Prostate gland (tissue), 2 donors: ENCODE measurements at places on chromosomes 5 and 9.

GRCh38 chr5:93305984-93306383, 275.0 kb downstream of the NR2F1-AS1 start:
- no peak for DNase-seq

DNA sequence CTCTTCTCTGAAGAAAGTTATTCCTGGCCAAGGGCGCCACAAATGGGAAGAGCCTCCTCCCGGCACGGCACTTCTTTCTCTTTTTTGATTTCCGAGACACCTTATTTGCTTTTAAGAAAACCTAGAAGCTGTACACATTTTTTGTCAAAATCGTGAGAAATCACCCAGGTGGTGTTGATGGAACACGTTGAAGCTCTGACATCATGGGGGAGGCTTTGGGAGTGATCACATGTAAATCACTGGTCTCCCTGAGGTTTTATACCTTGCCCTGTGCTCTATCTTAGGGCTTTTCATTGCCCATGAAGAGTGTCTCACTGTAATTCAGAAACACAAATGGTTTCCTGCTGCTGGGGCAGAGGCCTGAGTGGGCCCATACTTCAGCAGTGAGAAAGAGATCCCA, 27.4 kb downstream of the SLC36A1 start:
- DNase-seq, result no peak

GRCh38 chr9:109229682-109230081, 62.6 kb upstream of the FRRS1L start:
- no peak for DNase-seq

DNA sequence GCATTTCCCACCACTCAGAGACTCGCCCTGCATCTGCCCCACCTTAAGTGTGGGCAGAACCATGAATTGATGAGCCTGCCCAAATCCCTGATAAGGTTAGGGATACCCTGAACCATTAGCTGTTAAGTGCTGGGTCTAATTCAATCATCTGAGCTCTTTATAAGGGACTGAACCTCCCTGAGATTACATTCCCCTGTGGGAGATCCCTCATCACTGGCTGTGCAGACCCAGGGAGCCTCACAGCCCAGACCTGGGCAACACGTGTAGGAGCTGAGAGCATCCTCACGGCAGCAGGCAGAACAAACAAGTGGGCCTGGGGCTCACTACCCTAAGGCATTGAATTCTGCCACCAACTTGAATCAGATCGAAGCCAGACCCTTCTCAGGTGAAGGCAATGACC, 585 bp upstream of the TAF11L2 start:
- DNase-seq, result no peak

DNA sequence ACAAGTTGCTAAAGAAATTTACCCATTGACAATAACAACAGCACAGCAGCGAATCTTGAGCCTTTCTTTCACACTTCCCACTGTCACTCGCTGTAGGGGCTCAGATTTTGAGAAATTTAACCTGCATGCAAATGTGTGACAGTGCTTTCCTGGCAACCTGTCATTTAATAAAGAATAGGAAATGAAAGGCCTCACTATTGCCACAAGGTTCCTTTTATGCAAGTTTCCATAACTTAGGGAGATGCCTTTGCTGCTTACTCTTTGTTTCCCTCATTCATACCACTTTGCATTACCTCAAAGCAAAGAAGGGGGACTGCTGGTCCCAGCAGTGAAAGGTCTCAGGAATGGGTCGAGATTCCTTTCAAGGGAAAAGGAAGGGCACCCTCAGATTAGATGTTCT, 49.5 kb downstream of the PTCD2 start:
- no peak for DNase-seq

DNA sequence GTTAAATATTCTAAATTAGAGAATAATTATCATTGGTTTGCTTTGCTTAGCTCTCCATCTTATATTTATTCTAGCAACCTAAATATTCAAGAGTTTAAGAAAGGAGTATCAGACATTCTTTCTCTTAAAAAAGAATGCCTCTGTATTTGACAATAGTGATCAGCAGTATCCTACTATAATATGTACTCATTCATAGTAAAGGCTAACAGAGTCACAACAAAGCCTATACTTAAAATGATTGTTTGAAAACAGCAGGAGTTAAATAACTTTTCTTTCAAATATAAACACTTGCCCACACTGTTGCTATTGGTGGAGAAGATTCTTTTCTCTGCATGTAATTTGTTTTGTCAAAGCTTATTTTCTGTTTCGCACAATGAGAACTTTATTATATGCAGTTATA, 178.4 kb downstream of the PTPRD start:
- no peak for DNase-seq

GRCh38 chr5:168085261-168086031, 206.0 kb upstream of the WWC1 start:
- DNase-seq, result peak; percentile 26

GRCh38 chr9:94984891-94985476, 258.5 kb downstream of the AOPEP start:
- DNase-seq, result no peak

DNA sequence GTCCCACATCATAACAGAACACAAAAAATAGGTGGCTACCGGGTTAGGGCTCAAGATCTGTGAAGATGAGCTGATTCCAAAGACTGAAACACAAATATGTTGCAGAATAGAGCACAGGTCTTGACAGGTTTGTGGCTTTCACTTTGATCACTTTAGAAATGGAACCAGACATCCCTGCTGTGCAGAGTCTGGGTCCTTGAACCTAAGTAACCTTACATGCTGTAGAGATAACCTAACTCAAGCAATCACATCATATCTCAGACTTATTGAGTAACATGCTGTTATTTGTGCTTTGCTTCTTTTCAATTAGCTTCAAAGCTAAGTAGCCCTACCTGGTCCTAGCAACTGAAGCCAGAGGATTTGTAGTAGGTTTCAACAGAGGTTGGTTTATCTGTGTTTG, 24.3 kb downstream of the FBXW2 start:
- no peak for DNase-seq

DNA sequence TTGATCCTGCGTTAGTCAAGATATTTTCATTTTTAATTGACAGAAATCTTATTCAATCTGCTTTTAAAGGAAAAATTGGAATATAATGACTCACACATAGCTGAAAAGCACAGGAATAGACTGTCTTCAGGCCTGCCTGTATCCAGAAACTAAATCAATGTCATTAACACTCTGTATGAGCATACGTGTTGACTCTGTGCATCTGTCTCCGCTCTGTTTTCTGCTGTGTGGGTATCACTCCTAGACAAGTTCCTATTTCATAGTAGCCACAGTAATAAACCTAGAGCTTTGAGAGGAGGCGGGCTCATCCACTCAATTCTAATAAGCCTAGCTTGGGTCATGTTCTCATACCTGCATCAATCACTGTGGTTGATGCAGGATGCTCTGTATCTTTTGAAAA, 267.6 kb downstream of the KCTD16 start:
- no peak for DNase-seq

DNA sequence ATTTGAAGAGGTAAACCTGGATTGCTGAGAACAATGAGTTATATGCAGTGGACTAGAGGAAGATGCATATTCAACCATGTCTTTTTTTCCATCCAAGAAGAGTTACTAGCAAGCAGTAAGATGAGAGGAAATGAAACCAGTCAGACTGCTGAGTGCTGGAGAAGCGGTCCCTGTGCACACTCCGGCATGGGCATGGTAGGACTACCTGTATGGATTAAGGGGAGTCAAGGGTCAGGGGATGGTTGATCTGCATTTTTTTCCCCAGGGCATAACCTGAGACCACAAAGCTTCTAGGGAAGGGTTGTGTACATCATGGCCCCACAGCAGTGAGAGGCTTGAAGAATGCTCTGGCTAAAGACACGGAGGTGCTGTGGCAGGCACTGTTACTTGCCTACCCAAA, 76.6 kb upstream of the ZNF169 start:
- no peak for DNase-seq

DNA sequence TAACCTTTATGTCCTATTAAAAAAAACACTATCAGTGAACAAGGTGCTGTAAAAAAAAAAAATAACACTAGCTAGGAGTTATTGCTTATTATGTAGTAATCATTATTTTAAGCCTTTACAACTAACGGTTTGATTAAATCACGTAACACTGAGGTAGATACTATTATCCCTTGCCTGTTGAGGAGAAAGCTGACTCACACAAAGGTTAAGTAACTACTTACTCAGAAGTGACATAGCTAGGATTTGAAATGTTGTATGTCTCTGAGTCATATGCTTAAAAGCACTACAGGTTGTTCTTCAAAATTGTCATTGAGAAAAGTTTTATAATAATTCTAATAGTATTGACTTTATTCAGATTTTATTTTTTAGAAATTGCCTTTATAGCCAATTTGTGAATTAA, 8.8 kb downstream of the TENT2 start:
- DNase-seq, result no peak

DNA sequence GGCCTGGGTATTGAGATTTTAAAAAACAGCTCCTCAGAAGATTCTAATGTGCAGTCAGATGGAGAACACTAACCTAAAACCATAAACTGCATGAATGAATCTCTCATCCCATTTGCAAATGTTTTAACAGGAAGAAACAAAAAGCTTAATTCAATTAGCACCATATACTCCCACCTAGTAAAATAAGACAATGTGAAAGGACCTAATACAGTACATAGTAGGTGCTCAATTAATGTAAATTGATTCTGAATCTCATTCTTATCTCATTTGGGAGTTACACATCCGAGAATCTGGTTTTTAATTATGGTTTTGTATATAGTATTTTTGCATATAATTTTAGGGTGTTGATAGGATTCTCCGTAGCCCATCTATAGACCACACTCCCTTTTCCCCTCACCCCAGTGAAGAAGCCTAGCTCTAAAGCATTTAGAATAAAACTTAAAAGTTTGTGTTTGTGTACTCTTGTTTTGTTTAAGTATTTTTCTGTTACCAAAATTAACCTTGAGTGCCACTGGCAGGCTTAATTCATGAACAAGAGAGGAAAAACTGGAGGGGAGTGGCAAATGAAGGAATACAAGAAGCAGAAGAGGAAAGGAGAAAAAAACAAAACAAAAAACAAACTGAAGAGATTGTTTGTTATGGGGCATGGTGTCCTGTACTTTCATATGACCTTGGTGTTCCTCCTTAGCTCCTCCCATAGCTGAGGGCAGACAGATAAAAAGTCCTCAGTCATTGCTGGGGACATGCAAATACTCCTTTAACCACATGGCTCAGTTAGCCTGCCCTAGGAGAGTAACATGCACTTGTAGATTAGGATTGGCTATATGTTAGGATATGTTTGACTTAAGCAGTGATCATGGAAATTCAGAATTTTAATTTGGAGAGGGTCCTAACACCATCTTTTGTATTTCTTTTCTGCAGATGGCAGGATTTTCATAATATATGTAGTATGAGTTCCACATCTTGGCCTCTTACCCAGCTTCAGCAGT, 1.2 kb downstream of the RNF14 start:
- no peak for DNase-seq

DNA sequence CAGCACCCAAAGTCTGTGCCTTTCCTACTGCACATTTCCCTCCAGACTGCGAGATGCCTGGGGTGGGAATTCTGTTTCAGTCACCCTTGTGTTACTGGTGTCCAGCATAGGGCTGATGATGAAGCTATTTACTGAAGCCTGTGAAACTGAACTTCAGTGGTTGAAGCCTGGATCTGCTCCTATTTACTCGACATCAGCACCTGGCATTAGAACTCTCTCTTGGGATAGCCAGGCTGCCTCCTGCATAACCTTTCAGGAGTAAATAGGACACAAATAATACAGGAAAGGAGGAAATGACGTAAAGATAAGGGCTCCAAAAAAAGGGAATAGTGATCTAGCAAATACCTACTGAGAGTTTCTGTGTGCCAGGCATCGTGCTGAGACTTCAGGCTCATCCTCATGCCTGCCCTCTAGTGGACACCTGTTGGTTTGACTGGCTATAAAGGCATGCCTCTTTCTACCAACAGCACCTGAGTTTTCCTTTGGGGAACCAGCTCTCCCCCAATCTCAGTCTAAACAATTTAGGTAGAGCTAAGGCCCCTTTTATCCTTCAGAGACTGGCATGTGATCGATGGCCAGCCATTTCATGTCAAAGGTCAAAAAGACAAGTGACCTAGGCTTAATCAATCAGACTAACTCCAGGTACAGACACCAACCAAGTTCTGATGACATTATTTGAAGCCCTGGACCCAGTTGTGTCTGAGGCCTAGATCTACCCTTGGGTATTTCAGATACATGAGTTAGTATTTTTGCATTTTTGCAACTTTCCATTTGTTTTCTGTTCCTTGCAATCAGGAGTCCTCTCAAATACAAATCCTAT, 192.1 kb upstream of the TRIM32 start:
- DNase-seq, result no peak

DNA sequence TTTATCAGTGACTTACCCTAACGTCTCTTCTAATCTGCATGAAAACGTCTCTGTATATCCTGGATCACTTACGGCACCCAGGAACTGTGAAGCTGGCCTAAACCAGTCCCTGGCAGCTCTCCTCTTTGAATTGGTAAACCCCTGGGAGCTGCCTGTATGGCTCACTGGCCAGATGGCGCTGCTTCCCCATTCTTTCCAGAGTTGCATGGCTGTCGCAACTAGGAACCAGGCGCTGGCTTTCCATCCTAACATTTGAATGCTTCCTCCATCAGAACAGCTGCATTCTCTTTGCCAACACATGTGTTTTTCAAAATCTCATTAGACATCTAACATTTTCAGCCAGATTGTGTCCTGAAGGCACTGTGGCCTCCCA, 8.0 kb upstream of the PCA3 start:
- peak; percentile 6 for DNase-seq
